KG1 (cell line): ENCODE measurements at places on chromosomes 16 and 17.

DNA sequence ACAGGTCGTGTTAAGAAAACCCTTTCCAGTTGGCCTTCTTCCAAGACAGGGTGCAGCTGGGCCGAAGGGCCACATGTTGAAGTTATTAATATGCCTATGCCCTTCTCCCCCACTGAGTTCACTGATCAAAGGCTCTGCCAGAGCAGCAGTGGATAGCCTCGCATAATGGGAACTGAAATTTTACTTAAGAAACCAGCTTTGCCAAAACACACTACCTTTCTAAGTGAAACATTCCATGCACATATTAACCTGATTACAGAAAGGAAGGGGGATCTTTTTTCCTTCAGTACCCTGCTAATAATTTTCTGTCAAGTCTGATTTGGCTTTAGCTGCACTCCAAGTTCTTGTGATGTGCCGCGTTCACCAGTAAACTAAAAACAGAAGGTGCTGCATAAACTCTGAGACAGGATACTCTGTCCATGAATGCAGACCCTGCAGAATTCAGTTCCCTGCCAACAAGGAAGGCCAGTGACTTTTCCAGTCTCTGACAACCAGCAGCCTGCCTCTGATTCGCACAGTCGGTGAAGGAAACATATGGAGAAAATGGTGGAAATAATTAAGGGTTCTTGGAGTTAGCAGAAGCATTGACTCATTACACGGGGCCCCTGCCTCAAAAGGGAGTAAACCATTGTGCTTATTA, 283.8 kb downstream of the ZFHX3 start:
- no peak for DNase-seq

DNA sequence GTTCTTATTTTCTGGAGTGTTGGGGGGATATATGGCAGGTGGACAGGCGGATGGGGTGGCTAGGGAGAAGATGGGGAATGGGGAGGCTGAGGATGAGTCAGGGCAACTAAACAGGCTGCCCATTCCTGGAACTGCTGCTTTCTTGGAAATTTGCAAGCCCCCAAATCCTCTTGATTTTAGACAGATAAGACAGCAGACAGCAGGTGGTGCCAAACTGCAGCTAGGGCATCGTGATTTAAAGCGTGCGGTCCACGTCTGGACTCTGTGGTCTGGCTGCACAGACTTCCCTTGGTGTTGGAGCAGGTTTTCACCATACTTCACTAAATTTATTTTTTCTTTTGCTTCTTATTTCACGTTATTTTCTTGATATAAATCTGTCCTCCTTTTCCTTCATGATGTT, 10.9 kb upstream of the KRT24 start:
- DNase-seq, result no peak

DNA sequence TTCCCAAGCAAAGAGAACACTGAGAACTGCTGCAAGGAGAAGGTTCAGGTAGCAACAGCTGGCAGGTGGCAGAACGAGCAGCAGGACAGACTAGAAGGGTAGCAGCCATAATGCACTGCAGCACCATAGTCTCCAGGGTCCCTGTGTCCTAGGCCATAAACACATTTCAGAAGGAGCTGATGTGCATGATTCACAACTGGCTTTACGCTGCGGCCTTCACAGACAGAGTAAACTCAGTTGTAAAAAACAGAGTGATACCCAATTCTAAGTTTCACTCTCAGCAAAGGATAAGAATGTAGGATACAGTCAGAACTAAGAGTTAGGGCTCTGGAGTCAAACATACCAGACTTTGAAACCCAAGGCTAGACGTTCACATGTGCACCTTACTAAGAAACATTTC, 24.4 kb downstream of the ARHGAP17 start:
- DNase-seq, result no peak

DNA sequence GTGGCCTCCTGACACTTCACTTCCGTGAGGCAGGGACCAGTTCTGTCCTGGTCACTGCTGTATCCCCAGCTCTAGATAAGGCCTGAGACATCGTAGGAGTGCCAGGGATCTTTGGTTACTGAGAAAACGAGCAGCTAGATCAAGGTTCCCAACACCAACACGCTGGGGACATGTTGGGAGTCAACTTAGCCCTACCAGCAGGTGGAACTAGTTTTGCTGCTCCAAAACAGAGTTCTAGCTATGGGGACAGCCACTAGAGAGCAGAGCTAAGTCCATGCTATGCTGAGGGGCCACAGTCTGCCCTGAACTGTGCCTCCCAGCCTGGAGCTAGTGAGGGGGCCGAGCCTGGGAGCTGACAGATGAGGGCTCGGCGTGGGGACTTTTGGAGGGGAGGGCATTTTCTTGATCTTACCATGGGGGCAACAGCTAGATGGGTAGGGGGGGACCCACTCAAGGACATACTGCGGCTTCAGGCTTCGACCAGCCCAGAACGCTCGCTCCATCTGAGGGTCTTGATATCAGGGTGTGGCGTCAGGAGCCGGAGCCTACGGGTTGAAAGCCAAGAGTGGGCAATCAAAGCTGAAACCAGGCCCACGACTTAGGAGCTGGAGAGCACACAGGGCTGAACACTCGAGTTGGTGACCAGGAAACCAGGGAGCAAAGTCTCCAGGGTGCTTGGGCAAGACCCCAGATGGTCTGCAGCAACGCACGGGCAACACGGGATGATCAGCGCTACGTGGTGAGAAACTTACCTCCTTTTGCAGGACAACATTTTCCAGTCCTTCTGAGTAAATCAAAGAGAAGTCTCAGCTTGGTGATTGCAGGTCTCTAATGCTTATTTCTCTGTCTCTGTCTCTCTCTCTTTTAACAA, 13.4 kb downstream of the SNX20 start:
- no peak for DNase-seq

DNA sequence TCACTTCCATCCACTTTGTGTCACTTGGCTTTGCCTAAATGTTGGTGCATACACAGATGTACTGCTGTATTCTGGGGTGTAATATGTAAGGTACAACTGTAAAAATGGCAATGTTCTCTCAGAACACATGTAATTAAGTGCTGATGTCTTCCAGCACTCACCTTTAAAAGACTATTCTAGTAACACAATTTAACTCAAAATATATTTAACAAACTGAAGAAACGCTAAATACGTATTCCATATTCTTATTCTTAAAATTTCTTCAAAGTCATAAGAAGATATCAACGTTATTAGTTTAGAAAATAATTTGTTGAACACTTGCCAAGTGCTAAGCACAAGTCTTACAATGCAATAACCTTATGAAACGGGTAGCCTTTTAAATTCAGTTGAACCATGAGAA, 3.6 kb downstream of the CMC2 start:
- no peak for DNase-seq
